Cortex of kidney (tissue), 1 donor: ENCODE measurements at places on chromosomes 1 and 21.

- DNase-seq: no peak
These were observed 13.1 kb upstream of the PSMG1 start for GRCh38 chr21:39196310-39196709.

DNA sequence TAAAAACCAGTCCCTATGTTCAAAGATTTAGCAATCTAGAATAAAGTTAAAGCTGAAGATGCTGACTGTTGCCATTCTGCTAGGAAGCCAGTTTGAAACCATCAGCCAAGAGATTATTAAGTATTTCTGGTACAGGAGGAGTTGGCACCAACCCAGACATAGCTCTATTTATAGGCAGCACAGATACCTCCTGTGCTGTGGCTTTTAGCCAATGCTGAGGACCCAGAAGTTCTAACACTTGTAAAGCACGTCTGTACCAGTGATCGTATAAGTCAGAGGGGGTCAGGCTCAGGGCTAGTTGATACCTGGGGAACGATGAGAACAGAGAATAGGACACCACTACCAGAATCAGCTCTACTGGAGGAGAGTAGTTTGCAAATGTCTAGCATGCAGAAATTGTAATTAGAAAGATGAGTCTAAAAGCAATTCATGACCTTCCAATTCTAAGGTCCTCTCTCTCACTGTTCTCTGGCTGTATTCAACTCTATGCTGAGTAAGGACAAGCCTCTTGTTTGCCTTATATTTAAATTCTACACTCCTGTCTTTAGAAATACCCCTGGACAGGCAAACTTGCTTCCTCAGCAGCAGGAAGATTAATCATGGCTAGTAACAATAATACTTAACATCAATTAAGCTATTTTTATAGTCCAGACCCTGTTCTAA, 96.8 kb upstream of the PALMD start:
- no peak for DNase-seq

DNA sequence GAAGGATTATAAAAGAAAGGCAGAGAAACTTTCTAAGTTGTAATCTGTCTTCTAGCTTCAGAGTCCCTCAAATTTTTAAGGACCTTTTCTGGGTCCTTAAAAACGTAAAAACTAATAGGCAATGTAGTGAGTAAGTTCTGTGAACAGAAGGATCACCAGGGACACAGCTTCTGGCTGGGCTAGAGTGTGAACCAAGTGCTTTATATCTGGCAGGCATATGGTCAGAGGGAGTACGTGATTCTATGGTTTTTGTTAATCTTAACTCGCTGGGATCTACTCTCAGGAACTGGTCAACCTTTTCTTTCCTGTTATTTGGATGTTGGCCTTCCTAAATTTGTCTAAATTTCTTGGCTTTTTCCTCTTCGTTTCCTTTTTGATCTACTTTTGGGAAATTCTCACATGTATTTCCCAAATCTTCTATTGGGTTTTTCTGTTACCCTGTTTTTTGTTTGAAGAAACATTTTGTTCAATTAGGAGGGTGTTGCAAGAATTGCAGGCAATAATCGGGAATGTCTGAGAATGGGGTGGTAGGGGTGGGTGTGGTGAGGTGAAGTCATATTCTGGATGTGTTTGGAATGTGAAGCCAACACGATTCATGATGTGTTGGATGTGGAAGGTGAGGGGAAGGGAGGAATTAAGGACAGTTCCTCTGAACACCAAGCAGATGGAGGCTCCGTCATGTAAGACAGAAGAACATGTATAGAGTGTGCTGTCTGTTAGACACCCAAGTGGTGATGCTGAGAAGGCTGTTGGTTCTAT, 193.2 kb downstream of the FMN2 start:
- no peak for DNase-seq

DNA sequence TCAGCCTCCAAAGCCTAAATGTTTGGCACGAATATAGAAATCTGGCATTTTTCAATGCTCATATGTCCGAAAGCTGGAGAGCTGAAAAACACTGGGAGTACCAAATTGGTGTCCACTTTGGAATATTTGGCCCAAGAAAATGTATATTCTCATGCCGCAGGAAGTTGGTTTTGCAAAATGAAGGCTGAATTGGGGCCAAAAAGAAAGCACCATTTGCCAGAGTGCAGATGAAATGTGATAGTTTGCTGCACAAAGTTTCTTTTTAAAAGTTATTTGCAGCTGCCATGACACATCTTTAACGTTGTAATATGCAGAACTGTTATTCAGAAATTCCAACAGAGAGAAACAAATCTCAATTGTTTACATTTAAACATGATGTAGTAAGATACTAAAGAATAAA, 124.2 kb upstream of the LYPLAL1 start:
- DNase-seq: no peak

- DNase-seq: no peak
These were observed 3.1 kb upstream of the MAD2L2 start for GRCh38 chr1:11684070-11684469.

DNA sequence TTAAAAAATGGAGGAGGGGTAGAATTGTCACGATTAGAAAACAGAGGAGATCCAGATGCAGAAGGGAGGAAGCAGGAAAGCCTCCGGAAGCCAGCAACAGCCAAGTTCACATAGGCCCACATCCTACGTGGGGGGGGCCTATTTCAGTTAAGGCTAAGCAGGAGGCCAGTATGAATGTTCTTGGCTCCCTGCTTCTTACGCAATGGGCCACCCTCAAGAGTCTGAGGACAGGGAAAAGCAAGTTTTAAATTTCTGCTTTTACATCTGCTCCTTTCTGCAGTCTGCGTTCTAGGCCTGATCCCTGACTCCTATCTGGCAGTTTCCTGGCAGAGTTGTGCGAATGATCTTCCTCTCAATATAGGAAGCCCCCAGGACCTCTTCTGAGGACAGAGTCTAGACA, 30.6 kb downstream of the RABIF start:
- no peak for DNase-seq

GRCh38 chr1:86436041-86436440, 12.1 kb downstream of the CLCA2 start:
- no peak for DNase-seq

GRCh38 chr1:74964508-74965102, 169.6 kb upstream of the LHX8 start:
- no peak for DNase-seq

- DNase-seq: no peak
These were observed 28.6 kb downstream of the TMEM53 start for GRCh38 chr1:44645476-44646244.

- no peak for DNase-seq
These were observed 59.4 kb upstream of the MPC2 start for GRCh38 chr1:167996266-167996665.

DNA sequence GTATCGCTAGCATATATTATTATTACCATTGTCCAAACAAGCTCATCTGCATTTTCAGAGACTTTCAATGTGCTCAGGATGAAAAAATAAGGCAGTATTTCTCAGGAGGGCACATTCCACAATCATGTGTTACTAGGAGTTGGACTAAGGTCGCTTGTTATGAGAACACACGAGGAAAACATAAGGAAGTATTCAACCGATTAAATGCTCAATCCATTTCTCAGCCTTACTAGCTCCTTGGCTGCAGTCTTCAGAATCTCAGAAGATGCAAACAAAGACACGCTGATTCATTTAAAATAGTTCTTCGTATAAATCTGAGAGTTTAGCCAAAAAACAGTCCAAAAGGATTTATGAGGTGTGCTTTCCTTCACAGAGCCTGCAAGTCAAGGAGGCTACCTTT, 82.0 kb upstream of the JAK1 start:
- DNase-seq: no peak

DNA sequence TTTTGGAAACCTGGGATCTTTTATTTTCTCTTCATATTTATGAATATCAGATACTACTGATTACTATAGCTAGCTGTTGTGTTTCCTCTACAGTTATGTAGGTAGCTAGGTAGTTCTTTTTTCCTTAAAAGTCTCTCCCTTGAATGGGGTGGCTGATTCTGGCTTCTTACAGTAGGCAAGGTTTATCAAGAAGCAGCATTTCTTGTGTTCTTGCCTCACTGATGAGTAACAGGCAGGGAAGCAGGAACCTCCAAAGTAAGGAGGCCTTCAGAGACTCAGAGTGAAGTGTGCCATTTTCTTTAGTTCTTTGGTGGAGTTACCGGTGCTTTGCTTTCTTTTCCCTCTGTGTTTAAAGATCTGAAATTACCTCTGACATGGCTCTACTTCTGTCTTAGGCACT, 56.0 kb downstream of the ZMYM4 start:
- DNase-seq: no peak

GRCh38 chr1:183580281-183580682, 10.0 kb downstream of the NCF2 start:
- no peak for DNase-seq

DNA sequence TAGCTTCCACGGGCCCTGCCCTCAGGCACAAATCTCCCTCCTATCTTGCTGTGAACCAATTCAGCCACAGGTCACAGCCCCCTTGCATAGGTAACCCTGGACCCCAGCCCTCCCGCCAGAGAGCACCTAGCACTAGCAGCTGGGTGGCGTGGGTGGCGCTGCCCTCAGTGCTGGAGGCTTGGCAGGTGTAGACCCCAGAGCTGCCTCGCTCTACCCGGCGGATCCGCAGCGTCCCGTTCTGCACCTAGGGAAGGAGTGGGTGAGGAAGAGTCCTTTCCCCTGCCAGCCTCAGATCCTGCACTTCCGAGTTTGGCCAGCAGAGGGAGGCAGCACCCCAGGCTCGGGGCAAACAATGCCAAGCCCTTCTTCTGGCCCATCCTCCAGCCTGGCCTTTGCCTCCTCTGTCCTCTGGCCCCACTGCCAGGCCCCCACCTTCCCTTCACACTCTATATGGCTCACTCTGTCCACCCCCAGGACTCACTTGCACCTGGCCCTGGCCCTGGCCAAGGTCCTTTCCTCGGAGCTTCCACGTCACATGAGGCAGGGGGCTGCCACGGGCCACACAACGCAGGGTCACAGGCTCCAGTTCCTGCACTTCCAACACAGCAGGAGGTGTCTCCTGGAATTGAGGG, 9.0 kb downstream of the IGSF9 start:
- no peak for DNase-seq

- no peak for DNase-seq
These were observed 95.0 kb downstream of the TEX35 start for GRCh38 chr1:178607718-178608408.

DNA sequence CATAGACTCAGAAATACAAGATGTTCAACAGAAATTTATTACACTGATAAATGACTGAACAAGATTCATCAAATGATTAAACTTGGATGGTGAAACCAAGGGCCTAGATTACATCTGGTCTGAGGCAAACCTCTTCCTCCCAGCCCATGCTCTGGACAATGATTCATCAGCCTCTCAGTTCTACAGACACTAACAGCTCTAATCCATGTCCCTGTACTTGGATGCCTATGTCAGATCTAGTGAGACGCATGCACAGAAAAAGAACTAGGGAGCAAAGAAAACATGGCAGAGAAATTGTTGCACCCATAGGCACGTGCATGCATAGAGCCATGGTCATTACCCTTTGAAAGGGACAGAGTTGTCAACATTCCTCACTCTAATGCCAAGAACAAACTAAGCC, 250.1 kb downstream of the KCNH1 start:
- DNase-seq: no peak

GRCh38 chr1:38336961-38337360, 290.4 kb upstream of the POU3F1 start:
- no peak for DNase-seq

GRCh38 chr1:171433451-171433850, 51.9 kb upstream of the PRRC2C start:
- DNase-seq: no peak

DNA sequence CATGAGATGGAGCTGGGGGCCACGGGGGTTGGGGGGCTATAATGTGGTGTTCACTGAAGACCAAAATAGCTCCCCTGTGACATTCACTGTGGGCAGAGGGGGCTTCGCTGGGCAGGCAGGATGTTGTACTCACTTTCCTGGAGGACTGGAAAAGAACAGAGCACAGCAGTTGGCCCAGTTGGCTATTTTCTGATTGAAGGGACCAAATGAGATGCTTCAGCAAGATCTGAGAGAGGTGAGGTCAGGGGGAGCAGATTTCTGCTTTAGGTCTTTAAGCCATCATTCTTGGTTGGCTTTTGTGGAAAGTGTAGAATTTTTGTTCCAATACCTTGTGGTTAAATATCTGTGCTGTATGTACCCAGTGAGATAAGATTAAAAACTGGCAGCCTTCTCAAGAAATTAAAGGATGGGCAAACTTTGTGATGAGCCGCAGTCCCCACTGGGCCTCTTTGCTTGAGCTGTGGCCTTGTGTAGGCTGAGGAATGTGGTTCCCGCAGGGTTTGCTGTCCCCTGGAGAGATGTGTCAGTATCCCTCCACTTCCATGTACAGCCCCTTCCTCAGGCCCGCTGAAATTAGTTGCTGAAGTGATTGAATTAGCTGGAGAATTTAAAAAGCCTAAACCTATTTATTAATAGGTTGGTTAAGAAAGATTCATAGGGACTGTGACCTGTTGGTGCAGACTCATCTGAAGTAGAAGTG, 80.7 kb downstream of the ATP5PO start:
- DNase-seq: no peak

DNA sequence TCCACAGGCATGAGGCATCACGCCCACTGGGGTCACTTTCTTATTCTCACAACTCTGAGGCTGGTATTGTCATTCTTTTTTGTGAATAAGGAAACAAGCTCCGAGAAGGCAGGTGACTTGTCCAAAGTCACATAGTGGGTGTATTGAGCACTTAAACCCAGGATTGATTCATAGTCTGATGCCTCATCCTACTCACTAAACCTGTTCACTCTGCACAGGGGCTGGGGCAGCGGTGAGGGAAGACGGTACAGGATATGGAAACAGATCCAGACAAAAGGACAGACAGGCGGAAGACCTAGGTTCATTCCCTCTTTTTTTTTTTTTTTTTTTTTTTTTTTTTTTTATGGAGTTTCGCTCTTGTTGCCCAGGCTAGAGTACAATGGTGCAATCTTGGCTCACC, 56.6 kb downstream of the NKAIN1 start:
- DNase-seq: no peak

- no peak for DNase-seq
These were observed 346.1 kb downstream of the SIPA1L2 start for GRCh38 chr1:232283864-232284263.

GRCh38 chr1:33088119-33088906, 7.4 kb downstream of the AZIN2 start:
- no peak for DNase-seq

- DNase-seq: no peak
These were observed at the start of gene AMIGO1 for GRCh38 chr1:109509176-109510134. Gene AMIGO1, minus strand, starts transcription at chr1:109509727. Its CDS starts 815 bp downstream, at chr1:109508912.

- DNase-seq: no peak
These were observed 74.4 kb downstream of the PTGS2 start for GRCh38 chr1:186605762-186606350.

GRCh38 chr1:205077158-205077933, 6.9 kb downstream of the TMEM81 start:
- DNase-seq: no peak

GRCh38 chr1:146036241-146036964, 14.9 kb upstream of the HJV start:
- no peak for DNase-seq

- DNase-seq: no peak
These were observed 87.9 kb downstream of the PRDM16 start for GRCh38 chr1:3156936-3157335.

DNA sequence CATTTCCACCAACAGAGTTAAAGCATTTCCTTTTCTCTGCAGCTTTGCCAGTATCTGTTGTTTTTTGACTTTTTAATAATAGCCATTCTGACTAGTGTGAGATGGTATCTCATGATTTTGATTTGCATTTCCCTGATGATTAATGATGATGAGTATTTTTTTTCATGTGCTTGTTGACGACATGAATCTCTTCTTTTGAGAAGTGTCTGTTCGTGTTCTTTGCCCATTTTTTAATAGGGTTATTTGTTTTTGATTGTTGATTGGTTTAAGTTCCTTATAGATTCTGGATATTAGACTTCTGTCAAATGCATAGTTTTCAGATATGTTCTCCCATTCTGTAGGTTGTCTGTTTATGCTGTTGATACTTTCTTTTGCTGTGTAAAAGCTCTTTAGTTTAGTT, 37.9 kb upstream of the PALMD start:
- no peak for DNase-seq

- DNase-seq: no peak
These were observed 95.6 kb downstream of the CD58 start for GRCh38 chr1:116474921-116475849.
